Astrocyte of the hippocampus (primary cell): ENCODE measurements at places on chromosomes 1 and 21.

DNA sequence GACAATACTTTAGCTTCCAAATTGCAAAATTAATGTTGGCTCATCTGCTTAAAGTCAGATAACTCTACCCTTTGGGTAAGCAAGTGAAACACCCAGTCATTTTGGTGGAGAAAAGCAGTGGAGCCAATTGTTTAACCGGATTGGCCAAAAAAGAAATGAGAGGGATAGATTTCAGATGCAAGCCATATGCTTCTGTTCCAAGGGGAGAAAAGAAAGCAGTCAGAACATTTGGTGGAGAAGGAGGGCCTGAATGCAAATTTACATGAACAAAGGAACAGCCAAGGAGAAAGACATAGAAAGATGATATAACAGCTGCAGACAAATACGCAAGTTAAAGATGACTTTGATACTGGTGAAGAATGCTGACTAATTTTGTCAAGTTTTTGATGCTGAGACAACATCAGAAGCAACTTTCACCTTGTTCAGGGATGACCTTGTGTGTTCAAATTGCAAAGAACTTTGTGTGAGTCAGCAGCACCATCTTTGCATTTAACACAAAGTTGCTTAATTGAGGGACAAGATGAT is 173.1 kb downstream of the TGFB2 start:
- DNase-seq, result no peak

- DNase-seq, result peak; percentile 12
Measured at GRCh38 chr1:165408518-165408917, 36.4 kb downstream of the RXRG start.

DNA sequence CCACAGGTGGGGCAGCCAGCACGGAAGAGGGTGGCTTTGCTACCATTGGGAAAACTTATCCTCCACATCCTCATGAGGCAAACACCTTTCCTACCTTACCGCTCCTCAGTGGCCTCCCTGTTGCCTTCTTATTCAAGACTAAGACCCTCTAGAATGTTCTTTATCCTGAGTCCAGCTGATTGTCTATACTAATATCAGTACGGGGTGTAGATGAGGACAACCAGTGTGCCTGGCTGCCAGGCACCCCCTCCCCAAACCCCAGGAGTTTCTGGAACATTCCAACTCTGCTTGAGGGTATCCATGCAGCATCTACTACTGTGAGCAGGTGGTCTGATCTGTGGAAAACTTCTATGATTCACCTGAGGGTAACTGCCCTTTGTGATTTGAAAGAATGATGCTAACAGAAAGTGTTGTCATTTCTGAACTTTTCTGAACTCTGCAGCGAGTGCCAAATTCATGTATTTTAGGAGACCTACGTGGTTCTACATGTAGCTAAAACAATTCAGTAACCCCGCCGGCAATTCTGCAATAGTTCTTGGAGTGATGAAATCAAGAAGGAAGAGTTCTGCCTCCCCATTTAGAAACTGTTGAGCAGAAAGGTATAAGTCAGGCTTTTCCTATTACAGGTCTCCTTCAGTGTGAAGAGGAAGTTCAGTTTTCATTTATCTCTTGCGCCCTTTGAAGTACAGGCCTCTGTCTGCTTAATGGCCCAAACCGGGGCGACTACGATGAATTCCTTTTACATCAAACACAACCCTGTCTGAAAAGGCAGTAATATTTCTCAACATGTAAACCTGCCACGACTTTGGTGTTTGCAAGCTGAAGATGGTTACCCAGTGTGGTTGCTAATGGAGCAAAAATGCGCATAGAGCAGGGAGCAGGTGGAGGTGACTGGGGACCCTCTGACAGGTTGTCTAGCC is 80.4 kb downstream of the RUNX1 start:
- no peak for DNase-seq

DNA sequence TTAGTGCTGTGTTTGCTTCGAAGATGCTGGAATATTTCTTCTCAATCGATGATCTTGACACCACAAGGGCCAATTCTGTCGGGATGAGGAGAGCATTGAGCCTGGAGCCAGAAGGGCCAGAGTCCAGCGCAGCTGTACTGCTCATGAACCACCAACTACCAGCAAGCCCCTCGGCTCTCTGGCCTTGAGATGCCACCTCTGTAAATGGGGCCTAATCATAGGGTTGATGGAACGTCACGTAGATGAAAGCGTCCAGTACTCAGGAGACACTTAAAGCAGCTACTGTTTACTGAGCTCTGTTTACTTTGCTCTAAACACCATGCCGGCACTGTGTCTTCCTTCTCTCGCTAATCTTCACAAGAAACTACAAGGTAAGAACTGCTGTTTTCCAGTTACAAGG is 26.3 kb downstream of the CCDC185 start:
- no peak for DNase-seq

- DNase-seq, result no peak
Measured at GRCh38 chr1:5941671-5942070, 50.6 kb downstream of the NPHP4 start.

GRCh38 chr1:234694661-234695060 is 84.7 kb upstream of the IRF2BP2 start:
- no peak for DNase-seq

DNA sequence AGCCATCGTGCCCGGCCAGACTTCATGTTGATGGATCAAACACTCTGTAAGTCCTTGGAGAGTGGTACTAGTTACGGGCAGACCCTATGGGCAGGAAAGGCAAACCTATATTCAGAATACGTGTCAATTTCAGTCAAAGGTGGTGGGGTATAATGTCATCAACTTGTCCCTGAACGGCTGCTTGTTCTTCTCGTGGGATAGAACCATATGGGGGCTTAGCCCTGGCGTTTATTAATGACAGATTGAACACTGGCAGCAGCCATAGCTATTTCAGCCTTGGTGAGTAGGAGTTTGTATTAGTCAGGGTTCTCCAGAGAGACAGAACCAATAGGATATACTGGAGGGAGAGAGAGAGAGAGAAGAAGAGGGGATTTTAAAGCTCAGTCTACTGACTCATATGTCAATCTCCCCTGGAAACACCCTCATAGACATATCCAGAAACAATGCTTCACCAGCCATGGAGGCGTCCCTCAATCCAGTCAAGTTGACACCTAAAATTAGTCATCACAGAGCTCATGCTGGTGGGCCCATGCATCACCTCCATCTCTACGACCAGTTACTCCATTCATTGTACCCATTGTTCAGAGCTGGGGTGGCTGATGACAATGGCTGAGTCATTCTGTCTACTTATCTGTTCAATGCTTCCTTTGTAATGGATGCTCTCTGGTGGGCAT is 16.1 kb upstream of the AQP10 start:
- DNase-seq, result peak; percentile 27

- DNase-seq, result peak; percentile 91
Measured at GRCh38 chr1:178037510-178038253, 56.2 kb upstream of the RASAL2 start.

DNA sequence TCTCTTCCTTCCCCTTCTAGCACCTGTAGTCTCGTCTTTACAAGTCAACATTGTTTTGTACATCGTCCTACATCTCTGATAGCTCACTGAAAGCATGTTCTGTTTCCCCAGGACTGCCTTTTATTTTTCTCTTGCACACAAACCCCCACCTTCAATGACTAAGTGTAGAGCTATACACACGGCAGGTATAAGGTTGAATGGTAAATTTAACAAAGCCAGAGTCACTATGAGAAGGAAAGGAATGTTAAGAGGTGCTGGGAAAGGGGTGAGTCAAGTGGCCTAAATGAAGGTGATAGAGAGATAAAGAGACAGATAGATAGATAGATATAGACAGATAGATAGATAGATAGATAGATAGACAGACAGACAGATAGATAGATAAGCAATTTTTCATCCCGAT is 134.3 kb upstream of the ATP1B1 start:
- no peak for DNase-seq

DNA sequence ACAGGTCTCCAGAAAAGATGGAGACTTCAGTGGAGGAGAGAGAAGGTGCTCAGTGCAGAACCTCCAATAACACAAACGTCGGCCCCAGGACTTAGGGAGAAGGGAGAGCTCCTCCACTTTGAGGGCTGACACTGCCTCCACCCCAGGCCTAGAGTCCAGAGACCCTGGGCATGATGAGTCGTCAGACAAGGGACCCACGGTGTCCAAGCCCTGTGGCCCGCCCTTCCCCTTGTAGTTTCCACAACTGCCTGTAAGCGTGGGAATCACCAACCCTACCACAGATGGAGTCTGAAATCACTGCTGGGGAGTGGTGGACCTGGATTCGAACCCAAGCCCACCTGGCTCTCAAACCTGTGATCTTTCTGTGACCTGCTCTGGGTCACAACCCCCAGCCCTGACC is 281.1 kb downstream of the NPHP4 start:
- DNase-seq, result no peak

GRCh38 chr1:15355968-15356625 is 53.6 kb upstream of the EFHD2 start:
- peak; percentile 77 for DNase-seq

DNA sequence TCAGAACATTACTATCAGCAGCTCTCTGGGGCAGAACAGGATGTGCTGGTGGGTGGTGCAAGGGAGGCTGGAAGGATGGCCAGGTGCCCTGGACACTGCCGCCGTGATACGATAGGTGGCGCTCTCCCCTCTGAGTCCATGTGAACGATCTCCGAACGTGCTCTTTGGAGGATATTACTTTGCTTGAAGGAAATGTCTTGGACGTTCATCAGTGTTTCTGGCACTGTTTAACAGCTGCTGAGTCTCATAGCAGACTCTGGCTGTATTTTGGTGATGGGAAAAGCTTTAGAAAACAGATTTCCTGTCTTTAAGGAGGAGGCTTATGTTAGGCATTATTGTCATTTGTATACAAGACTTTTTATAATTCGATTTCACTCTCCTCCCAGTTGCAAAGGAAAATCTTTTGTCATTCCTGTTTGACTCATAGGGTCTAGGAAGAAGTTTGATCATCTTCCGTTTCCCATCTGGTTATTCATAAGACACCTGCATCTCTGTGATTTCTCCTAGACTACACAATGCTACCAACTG is 386.2 kb upstream of the ADGRL2 start:
- no peak for DNase-seq

DNA sequence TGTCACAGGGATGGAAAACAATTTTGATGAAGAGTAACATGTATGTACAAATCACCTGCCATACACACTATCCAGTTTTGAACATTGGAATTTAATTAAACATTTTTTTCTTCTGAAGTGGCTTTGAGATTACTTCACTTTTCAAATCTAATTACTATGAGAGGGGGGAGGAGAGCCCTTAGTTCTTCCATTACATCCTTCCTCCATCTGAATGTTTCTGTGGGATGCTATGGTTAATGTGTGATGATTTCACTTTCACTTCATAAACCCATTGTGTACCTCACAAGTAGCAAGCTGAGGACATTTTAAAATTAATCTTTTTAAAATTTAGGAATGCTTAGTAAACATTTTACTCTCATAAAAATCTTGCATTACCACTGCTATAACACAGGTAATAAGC is 156.9 kb downstream of the RUNX1 start:
- DNase-seq, result peak; percentile 34

- peak; percentile 58 for DNase-seq
Measured at GRCh38 chr1:179082333-179082998, 596 bp downstream of the TOR3A start.

DNA sequence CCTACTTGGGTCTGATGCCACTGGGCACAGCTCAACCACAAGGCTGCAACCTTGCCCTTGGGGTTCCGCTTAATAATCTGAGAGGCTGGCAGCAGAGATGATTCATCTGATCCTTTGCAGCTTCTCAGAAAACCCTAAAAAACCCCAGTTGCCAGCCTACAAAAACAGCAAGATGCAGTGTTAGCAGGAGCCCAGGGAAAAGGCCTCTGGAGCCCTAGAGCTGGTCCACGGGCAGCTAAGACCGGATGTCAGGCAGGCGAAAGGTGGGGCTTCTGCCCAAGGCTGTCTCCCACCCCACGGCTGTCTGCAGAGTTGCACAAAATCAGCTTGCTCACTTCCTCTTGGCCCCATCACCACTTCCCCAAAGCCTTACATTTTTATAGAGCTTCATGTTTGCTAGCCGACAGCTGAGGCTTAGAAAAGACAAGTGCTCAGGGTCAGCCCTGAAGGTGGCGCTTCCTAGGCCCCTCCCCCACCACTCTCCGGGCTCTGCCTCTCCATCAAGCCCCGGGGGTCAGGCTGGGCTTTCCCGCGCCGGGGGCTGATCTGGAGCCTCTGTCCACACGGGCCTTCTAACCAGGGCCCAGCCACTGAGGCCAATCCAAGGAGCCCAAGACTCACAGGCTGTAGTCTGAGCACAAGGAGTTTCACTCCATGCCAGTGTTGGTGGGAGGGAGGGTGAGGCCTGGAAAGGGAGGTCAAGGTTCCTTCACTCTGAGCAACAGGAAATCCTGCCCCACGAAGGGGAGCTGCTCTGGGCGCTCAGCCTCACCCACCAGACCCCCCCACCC is 4.2 kb upstream of the ADORA3 start:
- no peak for DNase-seq

DNA sequence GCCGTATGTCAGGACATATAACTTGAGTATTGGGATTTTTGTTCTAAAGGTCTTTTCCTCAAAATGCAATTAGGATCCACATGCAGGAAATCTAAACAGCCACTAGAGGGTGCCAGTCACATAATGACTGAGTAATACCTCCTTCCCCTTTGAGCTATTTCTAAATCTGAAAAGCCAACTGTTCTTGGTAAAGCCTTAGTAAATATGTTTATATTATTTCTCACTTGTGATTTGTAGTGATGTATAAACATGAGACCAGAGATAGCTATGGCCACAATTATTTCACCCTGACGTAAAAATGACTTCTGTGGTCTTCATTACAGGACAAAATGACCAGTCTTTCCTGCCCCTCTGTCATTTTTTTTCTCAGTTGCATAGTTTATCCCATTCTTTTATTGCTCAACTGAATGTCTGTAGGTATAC is 41.0 kb upstream of the DR1 start:
- peak; percentile 77 for DNase-seq

DNA sequence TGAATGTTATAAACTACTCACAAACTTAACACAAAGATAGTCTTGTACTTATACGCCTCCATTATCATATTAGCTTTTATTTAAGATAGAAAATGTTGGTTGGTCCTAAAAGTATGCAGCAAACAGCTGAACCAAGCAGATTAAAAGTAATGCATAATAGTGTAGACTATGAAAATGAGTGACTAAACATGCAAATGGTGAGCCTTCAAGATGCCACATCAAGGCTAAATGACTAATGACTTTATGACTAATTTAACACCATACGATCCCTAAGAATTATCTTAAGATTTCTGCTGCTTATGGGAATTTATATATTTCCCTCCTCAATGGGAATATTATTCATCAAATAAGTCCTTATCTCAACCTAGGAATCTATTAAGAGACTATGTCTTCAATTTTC is 4.6 kb downstream of the GPATCH2 start:
- no peak for DNase-seq

GRCh38 chr1:5374192-5374591 is 618.0 kb downstream of the NPHP4 start:
- DNase-seq, result no peak

- no peak for DNase-seq
Measured at GRCh38 chr1:56357927-56358690, 221.3 kb downstream of the PLPP3 start.

- no peak for DNase-seq
Measured at GRCh38 chr1:94463056-94463764, 45.0 kb downstream of the ABCD3 start.

- no peak for DNase-seq
Measured at GRCh38 chr1:169120066-169120465, 13.6 kb downstream of the ATP1B1 start.

GRCh38 chr1:9809100-9809510 is 14.7 kb downstream of the CLSTN1 start:
- peak; percentile 23 for DNase-seq
